MV-4-11 (cell line): ENCODE measurements at places on chromosomes 3 and 15.

DNA sequence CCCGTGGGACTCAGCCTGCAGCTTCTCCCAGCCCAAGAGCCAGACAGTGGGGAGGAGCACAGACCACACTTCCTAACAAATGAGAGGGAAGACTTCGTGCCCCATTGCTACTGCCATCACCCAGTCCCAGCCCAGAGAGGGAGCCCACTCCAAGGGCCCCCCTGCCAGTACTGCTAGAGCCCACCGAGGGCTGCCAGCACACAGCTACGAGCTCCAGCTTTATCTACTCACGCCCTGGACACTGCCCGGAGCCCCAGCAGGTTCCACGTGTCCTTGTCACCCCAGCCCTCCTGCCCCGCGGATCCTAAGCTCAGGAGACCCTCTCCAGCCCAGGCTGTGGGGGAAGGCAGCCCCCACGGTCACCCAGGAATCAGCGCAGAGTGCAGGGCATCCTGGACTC, 1.9 kb downstream of the GOLGA8A start:
- no peak for DNase-seq

- no peak for DNase-seq
Observed at GRCh38 chr15:45670091-45670490, 35.3 kb downstream of the SQOR start.

DNA sequence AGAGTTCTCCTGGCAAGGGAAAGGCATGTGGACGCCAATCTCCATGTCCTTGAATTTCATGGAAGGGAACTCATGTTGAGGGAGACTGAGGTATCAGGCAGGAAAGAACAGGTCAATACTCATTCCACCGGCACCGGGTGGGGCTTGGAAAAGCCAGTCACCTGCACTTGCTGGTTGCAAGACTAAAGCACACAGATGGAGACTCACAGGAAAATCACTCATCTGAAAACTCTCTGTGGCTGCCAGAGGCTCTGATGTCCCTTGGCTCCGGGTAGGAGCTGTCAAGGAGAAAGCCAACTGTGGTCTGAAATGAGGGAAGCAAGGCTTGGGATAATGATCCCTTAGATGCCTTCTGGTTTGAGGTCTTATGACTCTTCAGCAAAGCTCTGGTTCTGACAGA, 8.7 kb upstream of the CGNL1 start:
- DNase-seq, result no peak

DNA sequence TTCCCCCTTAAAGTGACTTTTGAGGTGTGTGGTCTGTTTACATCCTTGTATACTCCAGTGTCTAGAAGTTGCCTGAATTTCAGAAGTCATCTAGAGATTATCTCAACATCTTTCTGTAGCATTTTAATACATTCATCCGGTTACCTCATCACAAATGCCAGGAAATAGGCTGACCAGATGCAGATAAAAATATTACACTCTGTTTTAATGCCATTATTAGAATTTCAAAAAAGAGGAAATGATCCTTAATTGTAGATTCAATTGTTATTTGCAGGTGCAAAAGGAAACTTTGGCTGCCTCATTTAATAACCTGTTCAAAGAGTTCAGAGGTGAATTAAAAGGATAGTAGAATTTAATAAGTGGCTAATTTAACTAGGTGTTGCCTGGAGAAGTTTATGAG, 290.9 kb downstream of the C3orf38 start:
- no peak for DNase-seq

DNA sequence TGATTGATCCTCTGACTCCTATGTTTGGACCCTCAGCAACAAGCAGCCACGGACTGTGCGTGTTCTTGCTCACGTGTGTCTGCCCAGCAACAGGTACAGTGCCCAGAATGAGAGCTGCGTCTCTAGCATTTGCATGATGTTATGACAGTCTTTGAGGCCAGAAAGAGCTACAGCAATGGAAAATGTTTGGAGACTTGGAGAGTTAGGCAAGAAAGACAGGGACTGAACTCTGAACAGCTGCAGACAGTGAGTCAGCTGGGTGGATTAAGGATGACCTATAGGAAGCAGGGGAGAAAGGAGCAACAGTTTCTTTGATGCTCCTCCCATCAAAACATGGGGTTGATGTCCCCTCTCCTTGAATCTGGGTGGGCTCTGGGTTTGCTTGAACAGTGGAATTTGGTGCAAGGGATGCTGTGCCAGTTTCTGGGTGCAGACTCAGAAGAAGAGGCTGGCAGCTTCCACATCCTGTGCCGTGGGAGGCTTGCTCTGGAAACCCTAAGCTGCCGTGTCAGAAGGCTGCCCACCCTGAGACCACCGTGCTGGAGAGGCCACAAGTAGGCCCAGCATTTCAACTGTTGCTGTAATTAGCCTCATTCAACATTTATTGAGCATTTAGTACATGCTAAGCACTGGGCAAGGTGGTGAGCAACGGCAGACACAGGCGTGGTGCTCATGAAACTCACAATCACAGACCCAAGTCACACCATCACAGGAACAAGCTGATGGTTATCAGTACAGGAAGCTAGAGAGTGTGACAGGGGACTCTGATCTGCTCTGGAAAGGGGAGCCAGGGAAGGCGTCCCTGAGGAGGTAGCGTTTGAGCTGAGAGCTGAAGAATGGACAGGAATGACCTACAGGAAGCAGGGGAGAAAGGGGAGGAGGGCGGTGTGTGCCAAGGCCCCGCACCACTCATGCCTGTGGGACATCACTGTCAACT, 21.7 kb downstream of the CCR9 start:
- no peak for DNase-seq

DNA sequence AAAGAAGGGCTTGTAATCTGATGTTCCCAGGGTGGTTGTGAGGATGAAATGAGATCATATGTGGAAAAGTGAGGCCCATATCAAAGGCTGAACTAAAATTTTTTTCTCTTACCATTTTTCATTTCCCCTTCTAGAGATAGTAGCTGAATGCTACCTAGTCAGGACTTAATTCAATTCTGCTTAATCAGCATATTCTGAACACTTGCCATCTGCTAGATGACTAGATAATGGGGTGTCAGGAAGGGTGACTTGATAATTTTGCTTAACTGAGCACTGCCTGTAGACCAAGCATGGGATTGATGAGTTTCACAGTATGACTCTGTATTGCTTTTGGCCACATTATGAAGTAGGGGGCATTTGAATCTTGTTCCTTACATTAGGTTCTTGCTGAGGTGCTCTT, 136.2 kb downstream of the CHST2 start:
- no peak for DNase-seq

GRCh38 chr15:69377216-69377970, 36.8 kb upstream of the KIF23 start:
- no peak for DNase-seq

DNA sequence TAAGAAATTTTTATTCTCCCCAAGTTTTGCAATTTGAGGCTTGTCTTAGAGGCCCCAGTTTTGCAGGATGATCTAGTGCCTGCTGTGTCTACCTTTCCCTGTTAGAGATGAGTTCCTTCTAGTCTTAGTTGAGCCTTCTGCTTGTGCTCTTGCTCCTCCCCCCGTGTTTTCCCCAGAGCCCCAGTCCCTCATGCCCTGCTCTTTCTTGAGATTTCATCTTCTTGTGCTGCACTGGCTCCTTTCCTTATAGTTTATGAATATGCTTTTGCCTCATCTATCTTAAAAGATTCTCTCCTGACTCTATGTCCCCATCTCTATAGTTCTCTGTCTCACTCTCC, 4.7 kb downstream of the GAP43 start:
- no peak for DNase-seq
